Eye (tissue), 1 donor: ENCODE measurements at places on chromosomes 12 and 14.
A peak's percentile ranks its signal among the peaks of the same experiment; 100 is the strongest.

DNA sequence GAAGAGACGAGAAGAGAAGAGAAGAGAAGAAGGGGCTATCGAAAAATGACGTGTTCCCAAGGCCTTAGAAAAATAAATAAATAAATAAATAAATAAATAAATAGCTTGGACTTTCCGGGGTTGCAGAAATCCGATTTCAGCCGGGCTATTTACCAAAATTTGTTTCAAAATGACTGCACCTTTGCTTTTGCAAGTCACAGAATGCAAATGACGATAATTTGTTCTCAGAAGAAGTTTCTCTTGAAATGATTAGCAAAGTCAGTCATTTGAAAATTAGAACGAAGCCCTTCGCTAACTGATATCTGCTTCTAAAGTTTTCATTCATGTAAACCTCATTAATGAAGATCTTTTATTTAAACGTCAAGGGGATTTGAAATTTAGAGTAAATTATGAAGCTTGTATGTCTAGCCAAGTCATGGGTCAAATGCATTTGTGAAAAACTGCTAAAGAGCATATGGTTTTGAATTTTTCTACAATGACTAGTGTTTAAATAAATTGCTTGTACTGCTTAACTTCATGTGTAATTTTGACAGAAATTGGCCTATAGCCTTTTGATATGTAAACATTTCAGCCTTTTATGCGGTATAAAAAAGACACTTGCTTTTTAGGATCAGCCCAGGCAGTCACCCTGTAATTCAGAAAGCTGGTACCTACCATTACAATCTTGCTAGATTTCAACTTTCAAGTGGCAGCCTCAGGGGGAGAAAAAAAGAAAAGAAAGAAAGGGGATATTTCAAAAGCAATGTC, 4.6 kb upstream of the GSC start:
- peak; percentile 73 for DNase-seq

DNA sequence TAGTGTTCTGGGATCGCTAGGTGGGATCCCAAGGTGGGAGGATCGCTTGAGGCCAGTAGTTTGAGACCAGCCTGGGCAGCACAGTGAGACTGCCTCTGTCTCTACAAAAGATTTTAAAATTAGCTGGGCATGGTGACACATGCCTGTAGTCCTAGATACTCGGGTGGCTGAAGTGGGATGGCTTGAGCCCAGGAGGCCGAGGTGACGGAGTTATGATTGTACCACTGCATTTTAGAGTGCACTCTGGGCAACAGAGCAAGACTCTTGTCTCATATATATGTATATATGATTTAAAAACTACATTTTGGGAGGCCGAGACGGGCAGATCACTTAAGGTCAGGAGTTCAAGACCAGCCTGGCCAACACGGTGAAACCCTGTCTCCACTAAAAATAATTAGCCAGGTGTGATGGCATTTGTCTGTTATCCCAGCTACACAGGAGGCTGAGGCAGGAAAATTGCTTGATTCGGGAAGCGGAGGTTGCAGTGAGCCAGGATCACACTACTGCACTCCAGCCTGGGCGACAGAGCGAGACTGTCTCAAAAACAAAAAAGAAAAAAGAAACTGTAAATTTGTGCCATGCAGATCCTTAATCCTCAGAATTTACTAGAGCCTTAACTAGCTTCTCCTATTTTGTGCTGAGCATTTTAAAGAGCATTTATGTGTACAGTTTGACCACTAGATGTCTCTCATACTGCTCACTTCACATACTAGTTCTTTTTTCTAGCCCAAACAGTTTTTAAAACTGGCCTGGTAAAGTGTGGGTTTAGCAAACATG, 114.8 kb downstream of the MON2 start:
- peak; percentile 74 for DNase-seq

DNA sequence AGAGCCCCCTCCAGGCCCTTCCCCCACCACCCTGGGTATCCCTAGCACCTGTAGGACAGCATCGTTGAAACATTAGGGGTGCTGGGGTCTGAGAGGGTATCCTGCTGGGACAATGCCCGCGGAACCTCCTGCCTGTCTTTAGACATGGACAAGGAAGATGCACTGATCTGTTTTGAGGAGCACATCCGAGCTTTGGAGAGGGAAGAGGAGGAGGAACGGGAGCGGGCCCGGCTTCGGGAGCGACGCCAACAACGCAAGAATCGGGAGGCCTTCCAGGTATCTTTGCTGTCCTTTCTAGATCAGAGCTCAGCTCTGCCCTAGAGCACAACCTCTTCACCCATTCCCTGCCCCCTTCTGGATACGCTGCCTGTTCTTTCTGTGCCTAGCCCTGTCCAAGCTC, 13.2 kb downstream of the PRPF40B start:
- DNase-seq: no peak

- no peak for DNase-seq
Measured at GRCh38 chr14:44951051-44951450, 10.7 kb downstream of the KLHL28 start.

DNA sequence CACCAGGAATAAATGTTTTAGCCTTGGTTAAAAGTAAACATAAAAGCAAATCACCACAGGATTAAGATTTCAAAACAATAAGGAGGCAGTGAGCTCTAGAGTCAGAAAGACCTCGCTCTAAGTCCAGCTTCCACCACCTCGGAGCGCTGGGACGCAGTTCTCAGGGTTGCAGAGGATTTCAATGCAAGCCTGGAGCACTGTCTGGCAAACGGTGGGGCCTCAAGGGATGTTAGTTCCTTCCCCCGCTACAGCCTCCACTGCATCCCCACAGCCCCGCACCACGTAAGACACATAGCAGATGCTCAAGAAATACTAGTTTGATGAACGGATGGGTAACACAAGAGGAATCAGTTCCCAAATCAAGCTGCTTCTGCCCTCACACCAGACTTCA, 39.3 kb upstream of the TMCC3 start:
- no peak for DNase-seq

- no peak for DNase-seq
Measured at GRCh38 chr14:96824283-96824682, 27.1 kb downstream of the VRK1 start.

DNA sequence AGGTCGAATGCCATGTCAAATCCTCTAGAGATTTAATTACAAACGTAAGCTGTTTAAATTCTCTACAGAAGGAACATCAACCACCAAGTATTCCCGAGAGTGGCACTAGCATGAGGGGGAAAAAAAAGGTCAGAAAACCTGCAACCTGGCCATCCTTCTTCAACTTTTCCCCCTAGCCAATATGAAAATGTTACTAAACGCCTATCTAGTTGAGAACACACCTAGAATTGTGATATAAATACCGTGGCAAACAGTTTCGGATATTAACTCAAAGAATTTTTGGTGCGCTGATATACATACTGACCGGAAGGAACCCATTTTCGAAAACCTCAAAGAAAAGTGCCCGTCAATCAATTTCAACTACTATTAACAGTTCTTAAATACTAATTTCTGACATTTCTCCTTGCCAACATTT, 1.8 kb downstream of the HNRNPC start:
- peak; percentile 48 for DNase-seq

DNA sequence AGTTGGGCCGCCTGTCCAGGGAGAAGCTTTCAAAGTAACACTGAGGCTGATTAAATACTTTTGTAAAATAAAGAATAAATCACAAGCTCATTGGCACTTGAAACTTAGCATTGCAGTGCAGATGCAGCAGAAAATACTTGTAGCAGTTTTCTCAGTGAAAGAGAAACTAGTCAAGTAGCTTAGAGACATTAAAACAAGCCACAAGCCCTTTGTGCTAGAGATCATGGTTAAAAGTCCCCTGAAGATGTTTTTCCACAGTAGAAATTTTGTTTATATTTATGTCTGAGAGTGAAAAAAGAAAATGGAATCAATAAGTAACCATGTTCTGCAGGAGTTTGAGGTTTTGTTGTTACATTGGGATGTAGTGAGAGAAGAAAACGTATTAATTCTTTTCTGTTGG, 5.9 kb downstream of the PSEN1 start:
- no peak for DNase-seq

GRCh38 chr14:75579882-75580281, 1.5 kb downstream of the FLVCR2 start:
- no peak for DNase-seq

DNA sequence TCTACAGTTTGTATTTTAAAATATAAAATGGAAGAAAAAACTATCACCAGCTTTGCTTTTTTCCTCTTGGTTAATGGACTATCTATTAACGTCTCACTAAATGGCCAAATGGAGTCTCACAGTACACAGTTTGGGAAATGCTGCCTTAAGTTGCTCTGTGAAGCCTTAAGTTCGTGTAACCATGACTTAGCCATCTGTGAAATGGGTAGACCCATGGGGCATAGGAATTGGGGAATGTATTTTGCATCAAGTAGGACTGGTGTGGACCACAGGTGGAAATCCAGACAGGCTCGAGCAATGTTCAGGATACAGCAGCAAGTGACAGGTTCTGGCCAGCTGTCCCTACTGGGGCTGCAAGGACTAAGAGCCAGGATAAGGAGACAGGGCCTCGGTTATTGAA, 4.8 kb downstream of the P2RX7 start:
- no peak for DNase-seq

- DNase-seq: no peak
Measured at GRCh38 chr14:103125098-103126070, 2.1 kb downstream of the TNFAIP2 start.

- DNase-seq: no peak
Measured at GRCh38 chr12:31008961-31009840, 64.5 kb upstream of the DDX11 start.

- DNase-seq: peak; percentile 15
Measured at GRCh38 chr14:55578511-55578910, 1.5 kb upstream of the KTN1 start.

DNA sequence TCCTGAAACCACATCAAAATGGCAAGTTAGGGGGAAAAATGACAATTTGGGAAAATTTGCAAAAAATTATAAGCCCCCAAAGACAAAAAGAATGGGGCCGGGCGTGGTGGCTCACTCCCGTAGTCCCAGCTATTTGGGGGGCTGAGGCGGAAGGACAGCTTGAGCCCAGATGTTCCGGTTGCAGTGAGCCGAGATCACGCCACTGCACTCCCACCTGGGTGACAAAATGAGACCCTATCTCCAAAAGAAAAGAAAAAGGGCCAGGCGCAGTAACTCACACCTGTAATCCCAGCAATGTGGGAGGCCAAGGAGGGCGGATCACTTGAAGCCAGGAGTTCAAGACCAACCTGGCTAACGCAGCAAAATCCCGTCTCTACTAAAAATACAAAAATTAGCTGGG, 2.0 kb upstream of the VAMP1 start:
- no peak for DNase-seq

DNA sequence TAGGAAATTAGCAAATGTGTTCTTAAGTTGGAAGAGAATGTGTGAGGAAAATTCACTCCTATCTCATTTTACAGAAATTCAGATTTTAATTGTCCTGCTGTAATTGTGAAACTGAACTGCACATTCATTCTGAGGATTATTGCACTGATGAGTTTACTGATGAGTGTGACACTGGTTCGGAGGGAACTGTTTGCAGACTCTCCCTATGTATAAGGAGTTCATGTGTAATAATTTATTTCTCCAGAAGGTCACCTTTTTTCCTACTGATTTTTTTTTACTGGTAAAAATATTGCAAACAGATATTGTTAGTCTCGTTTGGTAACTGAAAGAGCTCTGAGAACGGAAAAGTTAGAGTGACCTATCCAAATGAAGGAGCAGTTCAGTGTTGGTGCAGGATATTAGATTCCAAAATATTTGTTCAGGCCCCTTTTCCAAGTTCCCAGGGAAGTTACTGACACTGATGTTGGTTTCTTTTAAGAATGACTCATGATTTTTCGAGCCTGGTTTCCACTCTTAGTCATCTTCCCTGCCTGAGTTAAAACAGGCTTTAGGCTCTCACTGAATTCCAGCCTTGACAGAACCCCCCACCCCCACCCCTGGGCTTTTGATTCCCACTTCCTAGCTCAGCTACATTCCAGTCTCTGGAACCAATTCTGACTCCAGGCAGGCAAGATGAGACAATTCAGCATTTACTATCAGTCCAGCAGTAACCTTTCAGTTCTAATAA, 18.4 kb downstream of the ANO6 start:
- DNase-seq: peak; percentile 78

DNA sequence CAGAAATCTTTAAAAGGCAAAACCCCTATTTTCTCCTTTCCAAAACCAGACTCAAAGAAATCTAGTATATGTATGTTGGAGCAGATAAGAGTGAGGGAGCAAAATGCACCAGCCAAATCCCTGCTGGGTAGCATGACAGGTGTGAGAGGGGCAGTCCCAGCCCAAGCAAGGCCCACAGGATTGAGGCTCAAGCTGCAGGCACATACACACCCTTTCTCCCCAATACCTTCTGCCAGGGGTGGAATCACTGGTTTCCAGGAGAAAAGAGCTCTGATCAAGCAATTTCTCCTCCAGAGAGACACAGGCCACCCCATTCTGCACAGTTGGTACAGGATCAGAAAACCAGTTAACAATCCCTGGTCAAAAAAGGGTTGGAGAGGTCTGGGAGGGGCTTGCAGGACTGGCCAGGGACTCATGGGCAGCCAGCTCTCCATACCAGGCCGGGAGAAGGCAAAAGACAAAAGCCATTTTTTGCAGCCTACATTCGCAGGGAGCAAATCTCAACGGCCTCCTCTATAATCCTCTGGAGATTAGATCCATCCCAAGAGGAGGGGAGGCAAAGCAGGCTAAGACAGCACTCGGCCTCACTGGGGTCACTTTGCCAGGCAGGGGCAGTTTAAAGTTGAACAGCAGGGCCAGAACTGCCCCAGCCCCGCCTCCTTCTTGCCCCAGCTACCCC, 2.1 kb downstream of the KMT2D start:
- DNase-seq: no peak

DNA sequence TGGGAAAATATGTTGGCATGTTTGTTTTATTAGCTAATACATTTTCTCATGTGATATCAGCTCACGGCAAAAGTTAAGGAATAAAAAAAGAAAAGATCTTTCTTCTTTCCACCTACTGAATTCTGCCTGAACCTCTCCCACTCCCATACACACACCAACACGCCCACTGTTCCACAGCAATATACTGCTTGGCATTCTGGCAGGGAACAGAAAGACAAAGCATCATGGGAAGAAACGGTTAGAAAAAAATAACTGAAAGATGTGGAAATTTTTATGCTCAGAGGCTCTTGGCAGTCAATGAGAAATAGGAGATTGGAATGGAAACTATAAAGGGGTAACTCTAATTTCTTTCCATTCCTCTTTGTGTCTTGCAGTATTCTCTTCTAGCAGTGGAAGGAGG, 268.5 kb downstream of the FOXG1 start:
- no peak for DNase-seq

DNA sequence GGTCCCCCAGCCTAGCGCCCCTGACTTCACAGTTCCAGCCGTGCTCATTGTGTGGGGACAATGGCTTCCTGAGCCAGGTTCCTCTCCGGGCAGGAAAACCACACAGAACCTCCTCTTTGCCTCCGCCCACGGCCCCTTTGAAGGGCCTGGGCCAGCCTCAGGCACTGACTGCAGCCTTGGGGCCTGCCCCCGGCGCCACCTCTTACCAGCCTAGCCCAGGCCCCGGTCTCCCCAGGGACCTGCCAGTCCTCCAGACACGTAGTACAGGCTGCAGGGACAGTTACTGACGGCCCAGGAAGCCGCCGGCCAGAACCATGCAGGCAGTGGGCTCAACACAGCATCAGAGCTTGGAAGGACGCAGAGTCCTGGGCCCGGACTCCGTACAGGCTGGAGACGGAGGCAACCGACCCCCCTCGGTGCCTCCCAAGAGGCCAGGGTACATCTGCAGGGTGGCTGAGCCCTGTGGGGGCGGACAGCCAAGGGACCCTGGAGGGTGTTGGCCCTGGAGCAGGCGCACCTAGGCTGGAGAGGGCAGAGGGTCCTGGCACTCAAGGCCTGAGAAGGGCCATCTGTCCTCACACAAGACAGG, 20.9 kb upstream of the NUDT14 start:
- peak; percentile 44 for DNase-seq

GRCh38 chr12:111581434-111582132, 17.5 kb downstream of the ATXN2 start:
- no peak for DNase-seq

GRCh38 chr12:130832561-130833209, 6.4 kb downstream of the STX2 start:
- DNase-seq: no peak
